Smooth muscle cell of trachea (primary cell): ENCODE measurements at places on chromosomes 5 and 9. TPM values are rescaled to one million over a fixed set of nuclear protein-coding genes. Genes with fewer than 3 reads are reported as not detected.

Gene COL15A1
- total RNA-seq = 12.6 and 15.1 TPM in 2 replicates

Gene DAPK1
- 2.9 and 10.3 TPM in 2 replicates for total RNA-seq

Gene GABRA1
- not detected in 2 replicates for total RNA-seq

Gene GMCL2
- total RNA-seq = under 0.01 TPM in 1 of 2 replicates, not detected in the other
